ENCODE measurements at places on chromosomes 7 and 10. TPM values are rescaled to one million over a fixed set of nuclear protein-coding genes. Genes with fewer than 3 reads are reported as not detected.
A peak's percentile ranks its signal among the peaks of the same experiment; 100 is the strongest.

Gene SH2B2
- 22.3 TPM for total RNA-seq

- no peaks in the 10 kb centered on the region for H3K27me3 ChIP-seq
- H3K4me3 ChIP-seq: no peak overlapping the region
- peaks cover 8% of the 10 kb centered on the region for H3K4me1 ChIP-seq
- H3K36me3 ChIP-seq: no peaks in the 10 kb centered on the region
Measured at GRCh38 chr7:76071316-76072242, 23.7 kb downstream of the MDH2 start.

DNA sequence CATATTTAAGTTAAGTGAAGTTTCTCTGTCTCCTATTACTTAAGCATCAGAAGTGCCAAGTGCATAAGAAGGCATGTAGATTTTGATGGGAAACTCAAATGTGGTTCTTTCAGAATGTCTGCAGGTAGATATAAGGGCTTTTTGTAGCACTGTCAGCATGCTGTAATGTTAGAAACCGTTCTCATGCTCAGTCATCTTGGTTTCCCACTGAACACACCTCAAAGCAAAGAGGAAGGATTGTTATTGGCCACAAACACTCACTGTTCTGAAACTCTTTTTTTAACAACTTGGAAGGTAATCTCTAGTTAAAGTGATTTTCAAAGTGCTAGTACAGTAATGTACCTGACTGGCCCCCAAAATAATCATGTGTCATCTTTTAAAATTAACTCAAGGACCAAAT lies 126.0 kb downstream of the AASS start:
- H3K27me3 ChIP-seq: no peaks in the 10 kb centered on the region
- H3K27ac ChIP-seq: no peak overlapping the region
- DNase-seq: no peak
- no peak overlapping the region for H3K4me3 ChIP-seq
- no peaks in the 10 kb centered on the region for H3K4me1 ChIP-seq
- no peaks in the 10 kb centered on the region for H3K36me3 ChIP-seq

DNA sequence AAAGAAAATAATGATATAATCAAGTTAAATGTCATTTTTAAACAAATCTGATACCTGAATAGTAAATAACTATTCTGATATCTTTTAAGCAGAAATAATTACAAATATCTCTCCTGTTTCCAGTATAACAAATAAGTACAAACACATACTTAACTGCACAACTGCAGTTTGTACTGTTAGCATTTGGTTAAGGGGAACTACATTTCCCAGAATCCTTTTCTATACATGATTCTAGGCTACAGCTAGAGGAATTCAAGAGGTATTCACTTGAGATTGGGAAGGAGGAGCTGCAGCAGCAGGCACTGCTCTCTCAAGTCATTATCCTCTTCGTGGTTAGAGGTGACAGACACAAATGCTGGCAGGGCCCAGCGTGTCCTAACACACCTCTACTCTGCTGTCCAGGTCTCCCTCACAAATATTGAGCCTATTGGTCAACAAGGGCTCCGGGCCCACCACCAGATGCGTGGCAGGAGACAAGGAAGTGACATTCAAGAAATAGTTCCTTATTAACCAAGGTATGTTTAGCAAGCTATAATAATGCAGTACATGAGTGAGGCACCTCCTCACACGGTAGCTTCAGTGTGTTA lies 255.1 kb upstream of the MKLN1 start:
- no peaks in the 10 kb centered on the region for H3K27me3 ChIP-seq
- no peak overlapping the region for H3K4me3 ChIP-seq
- H3K4me1 ChIP-seq: no peaks in the 10 kb centered on the region

GRCh38 chr7:123675181-123675473 lies 19.5 kb downstream of the LMOD2 start:
- no peaks in the 10 kb centered on the region for H3K27me3 ChIP-seq
- no peak overlapping the region for H3K4me3 ChIP-seq
- no peaks in the 10 kb centered on the region for H3K4me1 ChIP-seq
- no peaks in the 10 kb centered on the region for H3K36me3 ChIP-seq
- no peak for DNase-seq

DNA sequence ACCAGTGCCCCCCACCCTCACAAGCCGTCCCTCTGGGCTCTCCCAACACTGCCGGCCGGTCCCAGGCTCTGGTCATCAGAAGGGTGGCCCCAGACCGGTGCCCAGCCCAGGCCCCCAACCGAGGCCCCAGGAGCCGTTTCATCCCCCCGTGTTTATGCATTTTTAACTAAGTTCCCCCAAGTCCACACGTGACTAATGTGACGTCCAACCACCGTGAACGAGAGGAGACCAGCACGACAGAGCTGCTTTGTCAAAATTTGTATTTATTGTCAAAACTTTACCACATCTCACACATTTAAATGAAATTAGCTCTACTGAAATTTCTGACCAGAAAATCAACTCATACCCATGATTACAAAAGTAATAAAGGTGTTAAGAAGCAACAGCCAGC lies 8.6 kb downstream of the VENTX start:
- peaks cover 7% of the 10 kb centered on the region for H3K27me3 ChIP-seq
- no peaks in the 10 kb centered on the region for H3K4me1 ChIP-seq
- no peak overlapping the region for H3K4me3 ChIP-seq
- H3K36me3 ChIP-seq: no peaks in the 10 kb centered on the region

DNA sequence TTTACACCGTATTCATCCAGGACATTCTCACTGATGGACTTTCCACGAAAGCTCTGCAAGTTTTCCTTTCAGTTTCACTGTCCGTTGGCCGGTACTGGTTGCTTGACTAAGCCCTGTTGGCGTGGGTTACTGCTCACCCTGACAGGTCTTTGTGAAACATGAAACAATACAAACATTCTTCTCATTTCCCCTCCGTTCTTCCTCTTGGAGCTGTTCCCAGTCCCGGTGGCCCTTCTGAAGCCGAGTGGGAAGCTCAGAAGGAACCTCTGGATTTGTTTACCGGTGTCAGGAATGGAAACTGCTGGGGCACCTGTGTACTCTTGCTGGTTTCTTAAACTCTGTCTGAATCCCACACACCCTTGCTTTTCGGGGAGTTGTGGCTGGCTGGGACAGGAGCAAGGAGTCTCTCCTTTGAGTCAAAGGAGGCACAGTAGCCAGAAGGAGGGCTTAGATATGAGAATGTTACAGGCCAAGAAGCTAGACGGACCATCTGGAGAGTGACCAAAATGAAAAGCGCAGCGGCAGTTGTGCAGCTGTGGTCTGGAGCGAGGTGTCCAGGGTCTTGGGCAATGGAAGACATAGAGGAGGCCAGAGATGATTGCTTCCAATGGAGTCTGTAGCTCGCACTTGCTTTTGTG lies 45.7 kb downstream of the LYZL2 start:
- H3K27me3 ChIP-seq: no peaks in the 10 kb centered on the region
- peak overlapping the region; percentile 83 for H3K27ac ChIP-seq
- DNase-seq: peak; percentile 86
- peak overlapping the region; percentile 18 for H3K4me3 ChIP-seq
- H3K36me3 ChIP-seq: no peaks in the 10 kb centered on the region

GRCh38 chr7:91942312-91942711 lies 1.6 kb downstream of the AKAP9 start:
- no peak overlapping the region for H3K27ac ChIP-seq
- H3K4me3 ChIP-seq: peak overlapping the region; percentile 67

GRCh38 chr7:18685971-18686370 lies 190.4 kb downstream of the HDAC9 start:
- no peak overlapping the region for H3K4me3 ChIP-seq
- DNase-seq: no peak
- no peaks in the 10 kb centered on the region for H3K27me3 ChIP-seq
- H3K36me3 ChIP-seq: no peaks in the 10 kb centered on the region
- no peak overlapping the region for H3K27ac ChIP-seq

DNA sequence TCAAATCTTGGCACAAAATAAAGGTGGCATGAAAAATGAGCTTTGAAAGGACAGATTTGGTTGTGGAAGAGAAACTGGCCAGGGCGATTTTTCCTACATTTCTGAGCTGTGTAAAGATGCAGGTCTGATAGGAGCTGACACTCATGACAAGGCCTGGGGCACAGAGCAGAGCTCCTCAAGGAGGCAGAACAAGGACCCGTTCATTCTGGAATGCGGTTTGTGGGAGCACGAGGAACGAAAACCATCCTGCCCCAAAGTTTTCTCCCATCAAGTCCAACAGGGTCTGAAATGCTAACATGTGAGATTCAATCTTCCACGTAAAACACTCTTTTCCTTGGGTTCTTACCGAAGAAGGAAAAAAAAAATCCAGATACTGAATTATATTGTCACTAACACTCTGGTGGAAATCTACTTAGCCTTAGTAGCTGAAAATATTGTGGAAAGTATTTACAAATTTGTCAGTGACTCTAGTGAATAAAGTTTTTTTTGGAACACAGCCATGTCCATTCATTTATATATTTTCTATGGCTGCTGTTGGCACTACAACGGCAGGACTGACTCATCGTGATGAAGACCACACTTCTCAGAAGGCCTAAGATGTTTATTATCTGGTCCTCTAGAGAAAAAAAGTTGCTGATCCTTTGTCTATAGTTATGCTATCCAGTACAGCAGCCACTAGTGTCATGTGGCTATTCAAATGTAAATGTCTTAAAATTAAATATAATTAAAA lies 215.7 kb downstream of the BAMBI start:
- H3K36me3 ChIP-seq: no peaks in the 10 kb centered on the region
- no peak overlapping the region for H3K4me3 ChIP-seq
- no peak for DNase-seq
- H3K4me1 ChIP-seq: no peaks in the 10 kb centered on the region
- no peak overlapping the region for H3K27ac ChIP-seq

GRCh38 chr10:79442171-79443040 lies 3.0 kb downstream of the ZCCHC24 start:
- no peaks in the 10 kb centered on the region for H3K27me3 ChIP-seq
- no peak overlapping the region for H3K4me3 ChIP-seq
- peaks cover 12% of the 10 kb centered on the region for H3K4me1 ChIP-seq
